Stimulated activated naive CD8-positive, alpha-beta T cell treated with anti-CD3 and anti-CD28 coated beads, Interleukin-15, Interleukin-2, amounts not matched to agents 100 U/mL and 50 U/mL, for 24 hours (primary cell): ENCODE measurements at places on chromosomes 13 and 19.

GRCh38 chr13:60765700-60766411, 368.8 kb downstream of the TDRD3 start:
- no peak for DNase-seq

- DNase-seq: no peak
Observed at GRCh38 chr13:102935896-102936321, 90.1 kb downstream of the ERCC5 start.

DNA sequence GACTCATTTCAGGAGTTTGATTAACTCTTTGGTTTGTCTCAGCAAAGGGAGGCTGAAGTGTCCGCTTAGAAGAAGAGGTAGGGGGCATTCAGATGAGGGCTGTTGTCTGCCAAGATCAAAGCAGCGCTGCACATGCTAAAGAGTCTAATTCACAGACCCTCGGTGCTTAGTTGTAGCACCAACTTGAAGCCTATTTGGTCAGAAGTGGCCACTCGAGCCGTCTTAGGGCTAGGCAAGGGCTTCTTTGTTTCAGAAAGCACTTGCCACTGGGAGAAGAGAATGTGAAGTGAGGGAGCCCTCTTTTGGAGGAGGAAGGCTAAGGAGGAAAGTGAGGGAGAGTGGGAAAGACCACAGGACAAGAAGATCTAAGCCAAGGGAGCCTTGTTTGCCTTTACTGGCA, 313.4 kb upstream of the TMTC4 start:
- no peak for DNase-seq

DNA sequence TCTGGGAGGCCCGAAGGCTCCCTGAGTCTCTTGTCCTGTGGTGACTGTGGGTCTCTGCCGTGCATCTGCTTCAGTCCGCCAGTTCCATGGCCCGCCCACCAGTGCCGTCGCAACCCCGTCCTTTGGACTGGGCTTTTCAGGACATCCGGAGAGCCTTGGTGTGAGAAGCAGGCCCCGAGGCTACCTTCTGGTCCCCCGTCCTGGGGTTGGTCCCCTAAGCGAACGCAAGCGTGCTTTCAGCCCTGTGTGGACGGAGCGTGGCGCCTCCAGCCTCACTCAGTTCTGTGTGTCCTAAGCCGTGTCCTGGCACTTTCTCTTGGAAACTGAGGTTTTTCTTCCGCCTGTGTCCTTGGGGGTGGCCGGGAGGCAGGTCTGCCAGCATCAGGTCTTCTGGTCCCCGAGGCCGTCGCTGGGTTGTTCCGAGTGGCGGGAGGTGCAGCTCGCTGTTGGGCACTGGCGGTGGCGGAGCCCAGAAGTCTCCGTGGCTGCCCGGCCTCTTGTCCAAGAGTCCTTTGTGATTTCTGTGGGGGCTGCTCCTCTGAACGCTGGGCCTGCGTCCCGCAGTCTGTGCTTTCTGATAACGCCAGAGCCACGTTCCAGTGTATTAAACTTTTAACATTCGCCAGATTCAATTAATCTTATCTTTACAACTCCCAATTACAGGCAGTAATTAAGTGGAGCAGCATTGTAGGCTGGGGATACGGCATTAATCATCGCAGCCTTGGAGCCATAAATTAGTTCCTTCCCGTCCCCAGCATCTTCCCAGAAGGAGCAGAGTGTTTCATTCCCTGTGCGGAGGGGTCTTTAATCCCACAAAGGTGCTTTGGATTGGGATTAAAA, 99.5 kb downstream of the KDM4B start:
- no peak for DNase-seq

GRCh38 chr13:40390401-40390916, 276.0 kb downstream of the FOXO1 start:
- no peak for DNase-seq

DNA sequence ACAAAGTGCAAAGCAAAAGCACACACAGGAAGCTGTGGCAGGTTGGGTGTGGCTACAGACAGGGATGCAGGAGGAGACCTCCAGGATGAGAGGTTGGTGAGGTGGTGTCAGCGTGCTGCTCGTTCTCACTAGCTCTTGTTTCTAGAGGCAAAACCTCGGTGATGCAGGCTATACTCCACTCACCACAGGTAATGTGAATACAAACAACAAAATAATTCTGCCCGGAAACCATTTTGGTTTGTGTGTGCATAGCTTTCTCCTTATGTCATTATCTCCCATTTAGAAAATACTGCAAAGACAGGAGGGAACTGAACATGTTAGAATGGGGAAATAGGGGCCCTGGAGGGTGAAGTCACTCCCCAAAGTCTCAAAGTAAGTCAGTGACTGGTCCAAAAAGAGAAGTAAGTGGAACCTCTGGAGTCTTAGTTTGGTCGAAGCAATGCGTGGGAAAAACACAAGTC, 9.4 kb downstream of the LCP1 start:
- peak; percentile 53 for DNase-seq

- no peak for DNase-seq
Observed at GRCh38 chr13:95477187-95477586, 75.3 kb upstream of the CLDN10 start.

- DNase-seq: no peak
Observed at GRCh38 chr13:101383595-101383994, 32.7 kb downstream of the NALCN start.

DNA sequence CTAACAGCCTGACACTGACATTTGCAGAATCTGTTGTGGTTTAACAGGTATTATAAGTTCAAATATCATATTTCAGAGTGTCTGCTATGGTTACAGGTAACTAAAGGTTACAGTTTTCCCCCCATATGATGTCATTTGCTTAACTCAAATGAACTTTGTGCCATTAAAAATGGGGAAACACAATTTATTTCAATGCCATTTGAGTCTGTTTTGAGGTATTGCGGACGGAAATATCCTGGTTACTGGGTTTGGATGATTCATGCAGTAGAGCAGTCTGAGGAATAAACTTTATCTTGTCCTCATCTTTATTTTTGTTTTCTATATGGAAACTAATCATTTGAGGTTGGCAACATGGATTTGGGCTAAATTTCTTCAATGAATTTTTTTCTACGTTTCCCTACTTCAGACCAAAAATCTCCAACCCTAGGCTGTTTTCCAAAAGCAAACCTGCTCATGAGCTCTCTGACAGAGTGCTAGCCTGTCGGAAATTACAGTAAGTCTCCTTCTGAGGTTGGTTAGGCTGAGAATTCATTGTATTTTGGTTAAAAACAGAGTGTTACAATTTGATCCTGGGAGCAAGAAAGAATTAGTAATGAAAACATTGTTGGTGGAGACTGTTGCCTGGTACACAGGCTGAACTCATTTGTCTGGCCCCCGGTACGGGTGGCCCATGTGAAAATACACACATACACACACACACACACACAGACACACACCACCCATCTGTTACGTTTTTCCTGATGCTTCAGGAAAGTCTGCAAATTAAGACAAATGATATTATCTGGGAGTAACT, 66.1 kb downstream of the AKAP11 start:
- DNase-seq: no peak

- DNase-seq: no peak
Observed at GRCh38 chr19:33676999-33677665, 55.4 kb downstream of the CHST8 start.

- peak; percentile 97 for DNase-seq
Observed at GRCh38 chr19:8389891-8390616, at the start of gene RAB11B. Gene RAB11B, plus strand, starts transcription at chr19:8390360. Its CDS starts 57 bp downstream, at chr19:8390417.

GRCh38 chr13:91153372-91153771, 194.1 kb upstream of the MIR17HG start:
- no peak for DNase-seq

- DNase-seq: no peak
Observed at GRCh38 chr19:28296506-28296905, 916.4 kb downstream of the UQCRFS1 start.

DNA sequence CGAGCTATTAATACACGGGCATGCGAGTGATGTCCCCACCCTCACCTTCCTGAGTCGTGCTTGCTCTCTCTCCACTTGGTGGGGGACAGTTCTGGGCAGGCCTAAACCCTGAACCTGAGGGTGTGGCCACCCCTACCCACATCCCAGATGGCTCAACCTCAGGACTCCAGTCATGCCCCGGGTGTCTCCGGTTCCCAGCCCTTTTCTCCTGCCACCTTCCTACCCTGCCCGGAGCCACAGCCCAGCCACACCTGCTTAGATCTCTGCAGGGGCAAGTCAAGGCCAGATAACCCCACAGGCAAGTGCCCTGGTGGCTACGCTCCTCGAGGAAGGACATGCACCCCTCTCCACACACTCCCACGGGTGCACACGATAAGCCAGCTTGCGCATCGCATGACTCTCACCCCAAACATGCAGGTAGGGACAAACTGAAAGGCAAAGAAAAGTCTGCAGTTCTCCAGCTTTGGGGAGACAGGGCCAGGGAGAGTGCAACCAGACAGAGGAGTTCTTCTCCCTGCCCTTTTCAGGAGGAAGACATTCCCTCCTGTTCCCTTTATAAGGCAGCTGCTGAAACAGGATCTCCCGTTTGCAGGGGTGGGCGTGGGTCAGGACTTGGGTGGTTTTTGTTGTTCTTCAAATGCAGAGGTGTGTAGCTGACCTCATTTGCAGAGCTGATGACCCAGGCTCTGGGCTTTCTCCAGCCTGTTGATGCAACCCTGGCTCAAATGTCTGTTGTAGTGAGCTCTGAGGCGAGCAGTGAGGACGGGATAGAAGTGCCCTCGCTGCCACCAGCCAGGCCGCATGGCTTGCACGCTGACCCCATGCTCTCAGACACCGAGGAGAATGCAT, 88.6 kb downstream of the DPF1 start:
- DNase-seq: no peak

DNA sequence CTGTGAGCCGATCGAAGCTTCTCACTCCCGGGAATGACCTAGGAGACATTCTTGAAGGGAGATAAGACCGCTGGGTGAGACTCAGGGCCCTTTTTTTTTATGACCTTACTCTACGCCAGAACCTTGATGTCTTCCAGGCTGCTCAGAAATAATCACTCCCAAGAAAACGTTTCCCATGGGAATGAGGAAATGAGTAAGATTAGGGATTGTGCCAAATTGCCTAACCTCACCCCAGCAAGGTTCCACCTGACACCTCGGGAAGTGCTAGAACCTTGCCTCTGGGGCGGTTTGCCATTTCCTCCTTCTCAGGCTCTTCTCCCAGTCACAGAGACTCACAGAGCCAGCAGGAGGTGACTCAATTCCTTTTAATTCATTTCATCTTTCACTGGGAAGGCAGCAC, 2.3 kb downstream of the SLC46A3 start:
- DNase-seq: no peak

DNA sequence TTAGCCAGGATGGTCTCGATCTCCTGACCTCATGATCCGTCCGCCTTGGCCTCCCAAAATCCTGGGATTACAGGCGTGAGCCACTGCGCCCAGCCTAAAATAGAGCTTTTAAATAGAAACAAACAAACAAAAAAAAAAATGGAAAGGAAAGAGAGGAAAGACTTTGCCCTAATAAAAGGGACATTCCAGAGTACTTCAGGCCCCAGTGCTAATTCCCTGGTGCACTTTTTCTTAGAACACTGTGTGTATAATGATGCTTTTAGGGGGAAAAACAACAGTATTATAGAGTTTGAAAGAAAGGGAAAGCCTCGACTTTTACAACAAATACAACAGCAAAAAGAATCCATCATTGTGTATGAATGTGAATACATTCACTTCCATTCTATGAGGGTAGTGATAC, 104.7 kb downstream of the CRYL1 start:
- no peak for DNase-seq

GRCh38 chr19:10112037-10112761, 706 bp downstream of the P2RY11 start:
- peak; percentile 80 for DNase-seq

GRCh38 chr19:11534948-11535347, 3.7 kb upstream of the CNN1 start:
- DNase-seq: no peak

- DNase-seq: no peak
Observed at GRCh38 chr19:3066482-3067049, 4.3 kb upstream of the TLE5 start.

DNA sequence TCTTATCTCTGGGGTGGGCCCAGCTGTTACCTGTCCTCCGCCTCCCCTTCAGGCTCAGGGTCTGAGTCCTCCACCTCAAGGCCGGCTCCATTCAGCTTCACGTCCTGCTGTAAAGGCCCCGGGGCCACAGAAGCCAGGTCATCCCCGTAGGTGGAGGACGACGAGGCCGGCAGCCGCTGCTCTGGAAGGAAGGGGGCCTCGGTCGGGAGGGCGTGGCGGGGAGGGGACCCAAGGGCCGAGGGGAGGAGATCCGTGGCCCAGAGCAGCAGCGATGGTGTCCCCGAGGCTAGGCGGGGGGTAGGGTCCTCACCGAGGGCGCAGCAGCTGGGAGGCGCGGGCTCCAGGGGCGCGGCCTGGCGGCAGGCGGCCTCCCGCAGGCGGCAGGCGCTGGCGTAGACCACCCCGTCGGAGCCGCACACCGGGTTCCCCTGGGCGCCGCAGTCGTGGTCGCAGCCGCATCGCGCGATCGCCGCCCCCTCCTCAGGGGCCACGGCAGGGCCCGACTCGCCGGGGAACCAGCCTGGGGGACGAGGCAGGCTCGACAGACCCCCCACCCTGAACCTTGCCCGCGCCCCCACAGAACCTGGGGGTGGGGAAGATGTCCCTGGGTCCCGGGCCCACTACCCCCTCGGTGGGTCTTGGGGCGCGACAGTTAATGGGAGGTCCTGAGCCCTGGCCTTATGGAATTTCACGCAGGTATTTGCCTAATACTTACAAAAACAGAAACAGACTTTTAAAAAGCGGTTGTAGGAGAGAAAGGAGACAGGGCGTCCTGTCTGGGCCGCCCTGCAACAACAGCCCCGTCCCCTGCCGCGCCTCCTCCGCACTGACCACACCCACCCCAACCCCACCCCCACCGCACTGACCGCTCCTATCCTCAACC, 7.6 kb downstream of the F2RL3 start:
- no peak for DNase-seq

DNA sequence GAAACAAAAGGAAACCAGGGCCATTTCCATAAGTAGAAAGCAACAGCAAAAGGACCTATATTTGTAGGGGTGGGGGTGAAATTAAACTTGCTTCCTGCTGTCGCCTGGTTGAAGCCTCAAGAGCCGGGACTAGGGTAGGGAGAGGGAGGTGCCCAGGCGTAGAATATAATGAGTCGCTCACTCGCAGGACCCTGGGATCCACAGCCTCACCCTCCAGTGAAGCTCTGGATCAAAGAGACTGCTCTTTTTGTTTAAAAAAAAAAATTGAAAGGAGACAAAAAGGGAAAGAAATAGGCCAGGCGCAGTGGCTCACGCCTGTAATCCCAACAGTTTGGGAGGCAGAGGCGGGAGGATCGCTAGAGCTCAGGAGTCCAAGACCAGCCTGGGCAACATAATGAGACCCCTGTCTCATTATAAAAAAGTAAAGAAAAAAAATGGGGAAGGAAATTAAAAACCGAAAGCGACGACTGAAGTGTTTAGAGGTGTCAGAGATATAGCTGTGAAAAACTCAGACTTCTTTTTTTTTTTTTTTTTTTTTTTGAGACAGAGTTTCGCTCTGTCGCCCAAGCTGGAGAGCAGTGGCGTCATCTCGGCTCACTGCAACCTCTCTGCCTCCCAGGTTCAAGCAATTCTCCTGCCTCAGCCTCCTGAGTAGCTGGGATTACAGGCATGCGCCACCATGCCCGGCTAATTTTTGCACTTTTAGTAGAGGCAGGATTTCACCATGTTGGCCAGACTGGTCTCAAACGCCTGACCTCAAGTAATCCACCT, 10.9 kb upstream of the ADGRE5 start:
- DNase-seq: peak; percentile 65

- DNase-seq: no peak
Observed at GRCh38 chr13:78608252-78608687, 4.9 kb upstream of the POU4F1 start.

- peak; percentile 64 for DNase-seq
Observed at GRCh38 chr19:3343619-3344502, 22.5 kb upstream of the NFIC start.
